ENCODE measurements at places on chromosomes 5 and 9. TPM values are rescaled to one million over a fixed set of nuclear protein-coding genes. Genes with fewer than 3 reads are reported as not detected.

Gene ANKS6
- total RNA-seq, result 74.7 TPM

Gene COL27A1
- total RNA-seq, result 0.83 TPM

Gene ADCY2
- not detected for total RNA-seq

- DNase-seq, result no peak
Measured at GRCh38 chr5:15752663-15753285, 252.8 kb downstream of the FBXL7 start.

GRCh38 chr9:136676920-136677686 is 10.2 kb downstream of the AGPAT2 start:
- DNase-seq, result no peak

DNA sequence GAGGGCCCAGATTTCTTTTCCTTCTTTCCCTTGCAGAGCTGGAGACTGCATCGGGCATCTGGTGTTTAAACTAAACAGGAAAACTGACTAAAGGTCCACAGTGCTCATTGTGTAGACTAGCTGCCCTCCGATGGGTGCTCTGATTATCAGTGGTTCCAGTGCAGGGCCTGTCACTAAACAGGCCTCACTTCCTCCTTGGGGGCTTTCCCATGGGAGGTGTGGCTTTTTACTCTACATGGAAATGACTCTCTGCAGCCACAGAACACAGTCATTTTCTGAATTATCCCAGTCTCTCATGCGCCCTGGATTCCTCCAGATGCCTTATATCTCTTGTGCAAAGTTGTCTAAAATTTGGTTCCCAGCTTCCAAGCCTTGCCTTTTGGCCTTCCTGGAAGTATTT is 199.2 kb downstream of the TRIO start:
- DNase-seq, result no peak

GRCh38 chr5:115022303-115022702 is 147.4 kb downstream of the TRIM36 start:
- DNase-seq, result no peak

DNA sequence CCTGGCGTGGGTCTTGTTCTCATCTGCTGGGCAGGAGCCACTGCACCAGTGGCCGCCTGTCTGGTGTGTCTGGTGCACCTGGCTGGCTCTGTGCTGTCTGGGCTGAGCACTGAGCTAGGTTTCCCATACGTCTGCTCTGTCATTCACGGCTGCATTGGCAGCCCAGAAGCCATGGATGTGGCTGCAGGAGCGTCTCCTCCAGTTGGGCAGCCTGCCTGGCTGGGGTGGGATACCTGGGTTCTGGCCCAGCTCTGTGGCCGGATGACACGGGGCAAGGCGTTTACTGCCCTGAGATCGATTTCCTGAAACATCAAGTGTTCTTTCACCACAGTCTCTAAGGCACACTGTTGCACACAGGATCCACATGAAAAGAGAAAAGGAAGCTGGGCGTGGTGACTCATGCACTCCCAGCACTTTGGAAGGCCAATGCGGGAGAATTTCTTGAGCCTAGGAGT is 25.5 kb upstream of the SLC25A51 start:
- DNase-seq, result no peak

- no peak for DNase-seq
Measured at GRCh38 chr5:1219098-1219767, 5.9 kb upstream of the SLC6A18 start.

GRCh38 chr5:163565931-163566608 is 60.7 kb downstream of the MAT2B start:
- no peak for DNase-seq

- peak; percentile 94 for DNase-seq
Measured at GRCh38 chr5:136012041-136012804, 16.6 kb upstream of the TGFBI start.

Measured in PC-9 (cell line).